ENCODE measurements at places on chromosomes 16 and 17.

DNA sequence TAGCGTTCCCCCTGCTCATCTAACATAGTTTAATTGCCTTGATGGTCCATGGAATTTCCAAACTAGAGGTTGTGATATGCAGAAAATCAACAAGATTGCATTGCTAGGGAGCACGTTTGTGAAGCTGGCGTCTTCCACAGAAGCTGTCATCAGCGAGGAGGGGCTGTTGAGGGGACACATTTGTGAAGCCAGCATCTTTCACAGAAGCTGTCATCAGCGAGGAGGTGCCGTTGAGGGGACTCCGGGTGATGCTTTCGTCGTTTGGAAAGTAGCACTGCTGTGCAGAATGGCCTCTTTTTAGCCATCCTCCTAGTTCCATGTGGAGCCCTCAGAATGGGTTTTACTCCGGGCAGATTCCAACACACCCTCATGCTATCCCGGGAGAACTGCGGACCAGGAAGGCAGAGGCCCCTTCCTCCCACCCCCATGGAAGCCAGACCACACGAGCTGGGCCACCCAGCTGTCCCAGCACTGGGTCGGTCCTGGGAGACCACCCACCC is 119.6 kb upstream of the CHMP6 start:
- no peak for DNase-seq

GRCh38 chr16:1133271-1133670 is 19.6 kb upstream of the CACNA1H start:
- no peak for DNase-seq

DNA sequence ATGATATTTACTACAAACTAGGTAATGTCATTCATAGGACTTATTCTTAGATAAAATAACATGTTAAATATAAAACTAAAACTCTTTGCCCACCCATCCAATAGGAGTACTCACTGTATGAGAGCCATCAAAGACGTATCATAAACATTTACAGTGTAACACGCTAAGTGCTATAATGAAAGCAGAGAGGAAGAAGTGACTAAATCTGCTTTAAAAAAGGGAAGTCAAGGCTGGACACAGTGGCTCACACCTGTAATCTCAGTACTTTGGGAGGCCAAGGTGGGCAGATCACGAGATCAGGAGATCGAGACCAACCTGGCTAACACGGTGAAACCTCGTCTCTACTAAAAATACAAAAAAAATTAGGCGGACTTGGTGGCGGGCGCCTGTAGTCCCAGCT is 32.4 kb downstream of the SPAG9 start:
- DNase-seq: no peak

GRCh38 chr17:77445760-77446532 is 305.2 kb downstream of the SEC14L1 start:
- DNase-seq: peak; percentile 82

- DNase-seq: peak; percentile 89
These were observed 12.8 kb downstream of the ATPAF2 start for GRCh38 chr17:18025945-18026776.

DNA sequence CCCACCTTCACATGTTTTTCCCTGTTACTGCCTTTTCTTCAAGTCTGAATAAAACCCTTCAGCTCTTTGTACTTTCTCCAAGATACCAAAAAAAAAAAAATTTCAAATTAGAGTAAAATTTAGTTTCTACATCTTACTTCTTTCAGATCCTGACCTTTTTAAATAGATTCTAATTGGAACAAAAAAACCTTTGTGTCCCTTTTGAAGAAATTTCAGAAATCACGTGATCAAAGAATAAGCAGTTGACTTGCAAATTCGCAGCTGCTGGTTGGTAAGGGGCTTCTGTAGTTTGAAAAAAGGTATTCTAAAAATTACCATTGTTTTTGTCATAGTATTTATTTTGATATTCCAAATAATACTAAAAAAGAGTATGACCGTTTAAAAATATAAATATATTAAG is 71.7 kb downstream of the CDC27 start:
- no peak for DNase-seq

DNA sequence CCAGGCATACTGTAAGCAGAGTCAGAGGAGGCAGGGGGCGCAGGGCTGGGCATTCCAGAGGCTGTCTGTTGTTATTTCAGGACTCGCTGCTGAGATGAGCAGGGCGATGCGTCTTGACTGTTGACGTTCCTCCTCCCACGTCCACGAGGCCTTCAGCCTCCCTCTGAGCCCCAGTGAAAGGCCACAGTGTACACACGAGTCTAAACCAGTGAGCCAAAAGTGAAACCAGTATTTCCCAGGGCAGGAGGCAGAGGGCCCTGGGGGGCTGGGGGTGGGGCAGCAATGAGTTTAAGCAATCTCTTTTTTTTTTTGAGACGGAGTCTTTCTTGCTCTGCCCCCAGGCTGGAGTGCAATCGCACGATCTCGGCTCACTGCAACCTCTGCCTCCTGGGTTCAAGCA is 21.5 kb downstream of the SMTNL2 start:
- DNase-seq: peak; percentile 44

- peak; percentile 44 for DNase-seq
These were observed 19.5 kb downstream of the PCTP start for GRCh38 chr17:55770196-55770870.

GRCh38 chr16:1119766-1120576 is 23.9 kb upstream of the C1QTNF8 start:
- DNase-seq: no peak

GRCh38 chr17:2323629-2324314 is 12.5 kb downstream of the TSR1 start:
- DNase-seq: no peak

DNA sequence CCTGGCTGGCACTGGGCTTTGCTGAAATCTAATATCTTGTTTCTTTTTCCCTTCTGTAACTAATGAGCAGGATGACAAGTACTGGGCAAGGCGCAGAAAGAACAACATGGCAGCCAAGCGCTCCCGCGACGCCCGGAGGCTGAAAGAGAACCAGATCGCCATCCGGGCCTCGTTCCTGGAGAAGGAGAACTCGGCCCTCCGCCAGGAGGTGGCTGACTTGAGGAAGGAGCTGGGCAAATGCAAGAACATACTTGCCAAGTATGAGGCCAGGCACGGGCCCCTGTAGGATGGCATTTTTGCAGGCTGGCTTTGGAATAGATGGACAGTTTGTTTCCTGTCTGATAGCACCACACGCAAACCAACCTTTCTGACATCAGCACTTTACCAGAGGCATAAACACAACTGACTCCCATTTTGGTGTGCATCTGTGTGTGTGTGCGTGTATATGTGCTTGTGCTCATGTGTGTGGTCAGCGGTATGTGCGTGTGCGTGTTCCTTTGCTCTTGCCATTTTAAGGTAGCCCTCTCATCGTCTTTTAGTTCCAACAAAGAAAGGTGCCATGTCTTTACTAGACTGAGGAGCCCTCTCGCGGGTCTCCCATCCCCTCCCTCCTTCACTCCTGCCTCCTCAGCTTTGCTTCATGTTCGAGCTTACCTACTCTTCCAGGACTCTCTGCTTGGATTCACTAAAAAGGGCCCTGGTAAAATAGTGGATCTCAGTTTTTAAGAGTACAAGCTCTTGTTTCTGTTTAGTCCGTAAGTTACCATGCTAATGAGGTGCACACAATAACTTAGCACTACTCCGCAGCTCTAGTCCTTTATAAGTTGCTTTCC is 56.0 kb downstream of the HLF start:
- no peak for DNase-seq

DNA sequence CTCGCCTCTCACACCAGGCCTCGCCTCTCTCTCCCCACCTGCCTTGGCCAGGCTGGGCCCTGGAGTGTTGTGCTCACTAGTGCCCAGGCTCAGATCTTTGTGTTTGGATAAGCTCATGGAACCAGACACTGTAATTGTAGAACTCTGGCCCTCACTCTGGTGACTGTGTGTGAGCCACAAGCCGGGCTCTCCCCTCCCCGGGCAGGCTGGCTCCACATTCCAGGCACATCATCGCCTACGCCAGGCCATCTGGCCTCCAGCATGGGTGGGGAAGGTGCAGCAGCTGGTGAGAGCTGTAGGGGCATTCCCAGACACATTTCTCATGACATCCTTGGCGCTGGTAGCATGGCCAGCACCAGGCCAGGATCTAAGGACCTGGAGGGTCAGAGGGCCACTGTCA is 202.3 kb downstream of the RAB11FIP4 start:
- DNase-seq: no peak

- no peak for DNase-seq
These were observed 855 bp upstream of the MEOX1 start for GRCh38 chr17:43662413-43663141.

- no peak for DNase-seq
These were observed 6.8 kb upstream of the EZH1 start for GRCh38 chr17:42751628-42752027.

Measured in suppressor macrophage treated with lipopolysaccharide for 1 hour (primary cell).